ENCODE measurements at places on chromosomes 5 and 9.

DNA sequence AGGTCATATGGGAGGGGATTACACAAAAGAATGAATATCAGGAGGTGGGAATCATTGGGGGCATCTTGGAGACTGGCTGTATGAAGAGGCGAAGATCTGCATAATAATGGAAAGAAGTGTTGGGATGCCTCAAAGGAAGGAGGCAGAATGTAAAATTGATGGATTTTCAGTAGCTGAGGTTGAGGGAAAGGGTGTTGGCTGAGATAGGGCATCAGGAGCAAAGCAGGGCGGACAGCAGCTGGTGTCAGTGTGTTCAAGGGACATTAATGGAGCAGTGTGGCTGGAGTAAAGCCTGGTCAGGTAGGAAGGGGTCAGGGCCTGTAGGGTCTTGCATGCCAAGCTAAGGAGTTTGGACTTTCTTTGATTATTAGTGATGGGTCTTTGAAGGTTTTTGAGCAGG lies 65.2 kb upstream of the TNFAIP8 start:
- DNase-seq, result no peak

- no peak for DNase-seq
These were observed 20.3 kb downstream of the C5orf63 start for GRCh38 chr5:127053049-127053448.

DNA sequence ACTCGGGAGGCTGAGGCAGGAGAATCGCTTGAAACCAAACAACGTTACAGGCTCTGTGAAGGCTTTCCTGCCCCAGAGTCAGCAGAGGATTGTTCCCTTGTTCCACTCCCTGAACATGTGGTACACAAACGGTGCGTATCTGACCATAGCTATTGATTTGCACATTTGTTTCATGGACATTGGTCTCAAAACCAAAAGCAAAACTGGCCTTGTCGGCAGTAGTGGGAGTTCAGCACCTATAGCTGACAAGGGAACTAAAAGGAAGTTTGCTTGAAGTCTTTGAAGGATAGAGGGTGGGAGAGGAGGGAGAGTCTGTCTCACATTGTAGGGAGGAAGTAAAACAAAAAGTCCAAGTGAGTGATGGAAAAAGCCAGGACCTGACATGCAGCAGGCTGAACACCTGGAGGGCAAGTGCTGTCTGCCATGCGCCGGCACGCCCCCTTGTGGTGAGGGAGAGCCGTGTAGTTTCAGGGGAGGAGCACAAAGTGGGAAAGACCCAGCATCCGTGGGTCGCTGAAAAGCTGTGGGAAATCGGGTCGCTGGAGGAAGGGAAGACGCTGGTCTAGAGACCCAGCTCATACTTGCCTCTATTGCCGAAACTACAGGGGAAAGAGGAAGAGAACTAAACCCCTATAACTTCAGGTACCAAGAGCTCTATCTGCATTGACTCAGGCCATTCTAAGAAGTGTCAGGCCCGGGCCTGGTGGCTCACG lies 58.0 kb downstream of the RAD23B start:
- peak; percentile 46 for DNase-seq

GRCh38 chr5:148856009-148856367 lies 29.6 kb downstream of the ADRB2 start:
- no peak for DNase-seq

DNA sequence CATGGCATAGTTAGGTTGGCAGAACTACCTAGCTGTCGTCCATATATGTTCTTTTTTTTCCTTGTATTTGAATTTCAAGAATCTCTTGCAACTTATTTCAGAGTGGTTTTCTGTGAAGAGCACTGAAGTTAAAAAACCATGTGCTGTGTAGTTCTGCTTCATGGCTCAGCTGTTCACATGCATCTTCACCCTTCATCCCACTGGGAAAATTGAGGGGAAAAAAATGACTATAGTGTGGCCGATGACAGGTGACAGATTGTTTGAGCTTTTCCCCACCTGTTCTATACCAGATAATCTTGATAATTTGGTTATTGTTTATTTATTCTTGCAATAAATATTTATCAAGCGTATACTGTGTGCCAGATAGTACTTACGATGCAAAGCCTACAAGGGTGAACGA lies 77.8 kb downstream of the AOPEP start:
- DNase-seq, result no peak

DNA sequence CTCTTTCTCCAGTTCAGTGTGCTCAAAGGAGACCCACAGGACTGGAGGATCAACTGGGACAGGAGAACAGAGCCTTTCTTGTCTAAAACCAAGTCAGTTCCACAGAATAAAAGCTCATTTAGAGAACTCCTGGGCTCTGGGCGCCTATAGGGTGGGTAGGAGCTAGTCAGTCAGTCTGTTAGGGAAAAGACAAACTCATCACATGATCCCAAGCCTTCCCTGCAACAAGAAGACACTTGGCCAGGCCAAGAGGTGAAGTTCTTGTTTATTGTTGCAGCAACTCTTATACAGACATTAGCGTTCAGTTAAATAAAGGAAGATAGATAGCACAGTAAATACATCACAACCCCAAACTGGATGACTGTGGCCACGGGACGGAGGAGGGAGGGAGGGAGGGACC lies 102.3 kb downstream of the ENTREP1 start:
- no peak for DNase-seq

DNA sequence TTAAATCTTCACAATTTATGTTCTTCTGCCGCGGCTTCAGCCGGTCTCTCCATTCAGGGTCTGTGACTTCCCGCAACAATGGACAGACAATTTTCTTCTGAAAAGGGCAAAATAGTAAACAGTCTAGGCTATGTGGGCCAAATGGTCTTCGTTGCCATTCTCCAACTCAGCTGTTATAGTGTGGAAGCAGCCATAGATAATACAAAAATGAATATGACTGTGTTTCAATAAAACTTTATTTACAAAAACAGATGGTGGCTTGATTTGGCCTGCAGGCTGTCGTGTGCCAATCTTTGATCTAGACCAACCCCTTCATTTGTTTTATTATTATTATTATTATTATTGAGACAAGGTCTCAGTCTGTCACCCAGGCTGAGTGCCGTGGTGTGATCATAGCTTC lies 28.1 kb downstream of the ATOX1 start:
- DNase-seq, result no peak

GRCh38 chr5:181100121-181100875 lies 30.7 kb downstream of the OR2V1 start:
- DNase-seq, result no peak

- DNase-seq, result no peak
These were observed 36.8 kb downstream of the TGFBI start for GRCh38 chr5:136065588-136065987.

DNA sequence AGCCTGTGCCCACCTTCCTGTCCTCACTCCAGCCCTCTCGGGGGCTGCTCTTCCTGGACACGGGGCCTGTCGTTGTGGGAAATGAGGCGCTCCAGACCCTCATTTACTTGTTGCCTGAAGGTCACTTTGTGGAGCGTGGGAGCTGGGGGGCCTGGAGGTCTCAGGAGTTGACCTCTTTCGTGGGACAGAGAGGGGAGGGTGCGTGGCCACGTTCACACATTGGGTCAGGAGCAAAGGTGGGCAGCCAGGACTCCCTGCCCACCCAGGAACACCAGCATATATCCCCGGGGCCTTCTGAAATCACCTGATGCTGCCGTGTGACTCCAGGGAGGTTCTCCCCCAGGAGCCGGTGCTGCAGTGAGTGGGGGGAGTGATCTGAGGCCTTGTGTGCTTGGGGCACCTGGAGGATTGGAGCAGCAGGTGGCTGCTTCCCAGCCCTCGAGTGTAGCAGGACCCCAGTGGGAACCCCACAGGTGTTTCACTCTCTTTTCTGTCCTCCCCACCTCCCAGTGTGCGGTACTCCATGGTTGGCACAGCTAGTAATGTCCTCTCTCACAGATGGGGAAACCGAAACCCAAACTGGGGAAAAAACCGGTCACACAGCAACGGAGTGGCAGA lies 20.3 kb downstream of the NCS1 start:
- DNase-seq, result no peak

DNA sequence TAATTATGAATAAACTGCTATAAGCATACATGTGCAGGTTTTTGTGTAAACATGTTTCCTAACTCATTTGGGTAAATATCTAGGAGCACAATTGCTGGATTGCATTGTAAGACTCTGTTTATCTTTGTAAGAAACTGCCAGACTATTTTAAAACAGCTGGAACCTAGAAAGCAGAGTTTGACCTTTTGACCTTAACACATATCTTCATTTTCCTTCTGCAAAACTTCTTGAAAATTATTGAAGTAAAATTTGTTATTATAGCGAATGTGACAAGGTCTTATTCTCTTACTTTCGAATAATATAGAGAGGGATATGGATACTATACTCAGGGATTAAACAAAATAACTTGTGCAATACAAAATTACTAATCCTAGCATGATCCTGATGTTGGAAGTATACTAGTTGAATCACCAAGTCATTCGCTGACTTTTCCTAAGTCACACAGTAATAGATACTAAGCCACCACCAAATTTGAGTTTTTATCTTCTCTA lies 3.2 kb upstream of the ANXA1 start:
- no peak for DNase-seq

DNA sequence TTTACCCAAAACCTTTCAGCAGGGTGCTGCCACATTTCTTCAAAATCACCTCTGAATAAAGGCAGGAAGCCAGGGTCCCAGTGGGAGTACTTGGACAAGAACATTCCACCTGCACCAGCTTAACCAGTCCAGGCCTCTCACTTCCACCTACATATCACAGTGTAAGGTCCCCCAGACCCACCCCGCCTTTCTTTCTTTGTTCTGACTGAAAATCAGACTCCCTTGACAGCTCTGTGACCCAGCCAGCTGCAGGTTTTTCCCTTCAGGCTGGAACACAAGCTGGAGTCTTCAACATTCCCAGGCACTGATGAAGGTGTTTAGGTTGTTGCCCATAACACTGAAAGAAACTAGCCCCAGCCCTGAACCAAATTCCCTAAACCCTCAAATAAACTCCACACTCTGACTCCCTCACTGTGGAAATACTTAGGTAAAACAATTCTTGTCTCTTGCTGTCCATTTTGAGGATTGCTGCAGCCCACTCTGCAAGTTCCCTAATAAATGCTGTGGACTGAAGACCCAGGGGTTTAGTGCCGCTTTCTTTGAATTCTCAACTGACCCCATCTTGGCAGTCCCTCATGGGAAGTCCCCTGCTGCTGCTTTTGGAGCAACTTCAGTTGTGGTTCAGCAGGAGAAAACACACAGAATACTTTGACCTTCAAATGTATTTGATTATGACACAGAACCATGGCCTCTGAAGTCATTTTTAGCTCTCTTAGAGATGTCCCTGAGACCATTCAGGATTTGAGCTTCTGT lies 24.8 kb downstream of the P4HA2 start:
- no peak for DNase-seq

DNA sequence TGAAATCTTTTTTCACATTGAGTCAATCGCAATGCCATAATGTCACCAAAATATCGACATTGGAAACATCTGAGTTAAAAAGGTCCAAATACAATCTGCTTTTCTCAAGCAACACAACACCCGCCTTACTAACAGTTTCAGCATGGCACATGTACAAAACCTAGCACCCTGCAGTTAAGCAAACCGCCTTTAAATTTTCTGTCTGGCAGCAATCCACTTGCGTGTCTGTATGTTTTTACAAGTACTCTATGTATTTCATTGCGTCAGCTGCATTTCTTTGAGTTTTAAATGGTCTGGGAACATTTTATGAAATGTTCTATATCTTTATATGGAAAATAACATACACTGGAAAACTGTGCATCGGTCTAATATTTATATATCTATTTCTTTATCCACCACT lies 134.6 kb downstream of the DENND1A start:
- no peak for DNase-seq

DNA sequence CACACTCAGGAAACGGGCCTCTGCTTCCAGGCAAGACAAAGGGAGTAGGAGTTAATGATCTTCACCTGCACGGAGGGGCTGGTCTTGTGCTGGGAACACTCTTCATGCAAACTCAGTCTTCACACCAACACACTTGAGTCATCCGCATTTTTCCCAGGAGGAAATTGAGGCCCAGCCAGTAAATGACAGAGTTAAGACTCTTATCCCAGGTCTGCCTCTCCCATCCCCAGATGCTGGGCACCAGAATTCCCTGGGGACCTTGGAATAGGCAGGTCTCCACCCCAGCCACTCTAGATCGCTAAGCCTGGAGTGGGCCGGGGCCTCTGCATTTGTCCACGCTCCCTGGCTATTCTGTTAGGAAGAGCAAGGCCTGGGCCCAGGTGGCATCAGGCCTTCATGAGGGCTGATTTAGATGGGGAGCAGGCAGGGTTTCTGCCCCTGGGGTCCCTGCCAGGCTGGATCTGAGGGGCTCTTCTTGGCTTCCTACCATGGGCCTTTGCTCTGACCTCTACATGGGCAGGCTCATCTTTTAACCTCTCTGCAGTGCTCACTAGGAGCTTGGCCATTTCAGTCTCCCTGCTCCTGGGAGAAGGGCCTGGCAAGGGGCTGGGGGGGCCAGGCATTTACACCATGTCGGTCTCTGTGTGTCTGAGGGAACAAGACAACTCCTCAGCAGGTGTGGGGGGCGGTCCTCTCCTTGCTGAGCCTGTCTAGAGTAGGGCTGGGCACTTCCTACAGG lies 77.3 kb downstream of the AMBP start:
- no peak for DNase-seq

GRCh38 chr9:95935861-95936578 lies 60.5 kb downstream of the ERCC6L2 start:
- no peak for DNase-seq

DNA sequence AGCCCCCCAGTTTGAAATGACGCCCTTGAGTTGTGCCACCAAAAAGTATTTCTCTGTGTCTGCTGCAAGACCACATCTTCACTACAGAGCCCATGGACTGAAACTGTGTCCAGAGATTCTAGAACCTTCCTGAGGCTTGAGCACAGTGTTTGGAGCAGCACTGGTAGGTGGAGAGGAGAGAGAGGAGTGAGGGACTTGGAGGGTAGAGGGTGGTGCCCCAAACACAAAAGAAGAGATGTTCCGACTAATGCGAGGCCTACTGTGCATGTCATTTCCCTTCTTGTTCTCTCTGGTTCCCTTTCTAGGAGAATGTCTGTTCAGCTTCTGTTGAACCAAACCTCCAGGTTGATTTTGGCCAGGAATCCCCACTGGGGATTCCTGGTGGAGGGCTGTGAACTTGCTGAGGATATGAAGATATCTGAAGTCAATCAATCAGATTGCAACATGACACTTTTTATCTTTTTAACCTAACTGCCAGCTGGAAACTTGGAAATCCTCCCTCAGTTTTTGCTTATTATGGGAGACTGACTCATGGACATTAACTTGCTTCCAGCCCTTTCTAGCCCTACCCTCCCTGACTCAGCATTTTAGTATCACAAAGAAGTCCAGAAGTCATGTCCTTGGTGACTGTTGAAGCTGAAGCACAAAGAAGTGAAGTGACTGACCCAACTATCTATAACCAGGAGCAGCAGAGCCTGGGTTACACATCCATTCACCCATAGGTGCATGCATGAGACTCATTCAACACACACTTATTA lies 154.5 kb downstream of the NR3C1 start:
- no peak for DNase-seq

GRCh38 chr5:172488221-172488620 lies 33.9 kb upstream of the SH3PXD2B start:
- no peak for DNase-seq
